ENCODE measurements at places on chromosomes 7 and 10.

DNA sequence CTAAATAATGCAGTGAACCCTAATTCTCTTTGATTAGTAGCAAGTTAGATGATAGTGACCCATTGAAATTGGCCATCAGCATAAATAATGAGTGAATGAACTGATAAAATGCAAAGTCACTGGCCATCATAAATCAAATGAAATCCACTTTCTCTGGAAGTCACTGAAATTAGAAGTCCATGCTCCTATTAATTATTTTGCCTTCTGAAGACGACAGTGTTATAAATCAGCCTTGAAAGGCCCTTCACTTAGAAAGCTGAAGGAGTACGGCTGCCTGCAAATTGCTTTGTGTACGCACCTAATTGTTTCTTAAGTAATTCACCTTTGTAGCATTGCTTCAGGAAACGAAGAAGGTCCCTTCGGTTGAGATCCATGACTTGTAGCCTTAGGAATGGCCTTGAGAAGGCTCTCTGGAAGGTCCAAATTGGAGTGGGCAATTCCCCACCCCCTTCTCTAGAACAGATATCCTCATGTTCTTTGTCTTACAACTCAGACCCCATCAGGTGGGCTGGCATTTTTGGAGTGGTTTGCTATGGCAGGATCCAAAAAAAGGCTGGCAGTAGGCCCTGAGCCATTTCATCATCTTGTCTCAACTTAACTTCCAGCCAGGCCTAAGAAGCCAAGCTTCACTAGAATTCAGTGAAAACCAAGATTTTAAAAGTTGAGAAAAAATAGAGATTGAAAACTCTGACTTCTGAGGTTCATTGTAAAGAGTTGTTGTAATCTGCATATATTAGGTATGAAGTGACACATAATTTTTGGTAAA lies 420.3 kb downstream of the LRMDA start:
- DNase-seq = no peak

DNA sequence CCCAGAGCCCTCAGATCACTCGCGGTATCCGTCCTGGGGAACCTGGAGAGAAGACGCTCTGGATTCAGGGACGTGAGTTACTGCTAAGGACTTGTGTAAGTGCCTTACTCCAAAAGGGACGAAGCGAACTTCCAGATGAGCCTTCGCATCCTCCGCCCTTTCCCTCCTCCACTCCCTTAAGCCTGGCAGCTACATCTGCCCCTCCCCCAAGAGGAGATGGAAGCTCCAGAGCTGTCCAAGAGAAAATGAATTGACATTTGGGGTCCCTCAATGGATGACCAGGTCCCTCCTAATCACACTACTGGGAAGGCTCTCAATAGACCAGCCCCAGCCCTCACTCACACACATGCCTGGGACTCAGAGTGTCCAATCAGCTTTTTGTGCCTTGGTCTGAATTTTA lies 31.3 kb upstream of the GDF10 start:
- no peak for DNase-seq

- DNase-seq = no peak
These were observed 174.9 kb downstream of the DGKI start for GRCh38 chr7:137671920-137672319.

- no peak for DNase-seq
These were observed 741.4 kb upstream of the POT1 start for GRCh38 chr7:125670926-125671572.

- no peak for DNase-seq
These were observed 206.8 kb downstream of the VTI1A start for GRCh38 chr10:112653851-112654250.

GRCh38 chr7:8115547-8116402 lies 146.2 kb downstream of the ICA1 start:
- DNase-seq = no peak

GRCh38 chr10:112221545-112221944 lies 38.0 kb upstream of the GPAM start:
- DNase-seq = no peak

- no peak for DNase-seq
These were observed 119.7 kb downstream of the FAM53B start for GRCh38 chr10:124624466-124624865.

- DNase-seq = no peak
These were observed 89.0 kb downstream of the UNCX start for GRCh38 chr7:1321411-1322239.

DNA sequence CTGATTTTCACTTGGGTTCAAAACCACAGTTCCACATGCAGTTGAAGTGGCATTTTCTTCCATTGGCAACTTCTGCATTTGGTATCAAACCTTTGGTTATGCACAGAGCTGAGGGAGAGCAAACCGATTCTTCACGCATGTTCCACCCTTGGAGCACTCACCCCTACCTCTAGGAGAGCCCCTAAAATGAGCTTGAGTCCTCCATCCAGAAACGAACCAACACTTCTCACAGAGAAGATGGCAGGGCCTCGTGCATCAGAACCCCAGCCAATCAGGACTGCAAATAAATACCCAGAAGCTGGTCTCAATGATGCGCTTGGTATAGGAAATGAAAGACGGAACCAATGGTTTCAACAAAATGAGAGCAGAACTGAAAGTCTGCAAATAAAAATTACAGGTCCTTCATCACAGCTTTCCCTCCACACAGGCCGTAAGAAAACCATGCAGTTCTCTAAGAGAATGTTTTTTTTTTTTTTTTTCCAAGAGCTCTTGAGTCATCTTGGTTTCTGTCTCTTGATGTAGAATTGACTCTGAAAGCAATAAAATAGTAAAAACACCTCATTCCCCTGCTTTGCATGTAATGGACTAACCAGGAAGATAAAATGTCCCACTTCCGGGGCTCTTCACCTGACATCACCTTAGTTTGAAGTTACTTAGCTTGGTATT lies 23.9 kb downstream of the KLF6 start:
- no peak for DNase-seq

DNA sequence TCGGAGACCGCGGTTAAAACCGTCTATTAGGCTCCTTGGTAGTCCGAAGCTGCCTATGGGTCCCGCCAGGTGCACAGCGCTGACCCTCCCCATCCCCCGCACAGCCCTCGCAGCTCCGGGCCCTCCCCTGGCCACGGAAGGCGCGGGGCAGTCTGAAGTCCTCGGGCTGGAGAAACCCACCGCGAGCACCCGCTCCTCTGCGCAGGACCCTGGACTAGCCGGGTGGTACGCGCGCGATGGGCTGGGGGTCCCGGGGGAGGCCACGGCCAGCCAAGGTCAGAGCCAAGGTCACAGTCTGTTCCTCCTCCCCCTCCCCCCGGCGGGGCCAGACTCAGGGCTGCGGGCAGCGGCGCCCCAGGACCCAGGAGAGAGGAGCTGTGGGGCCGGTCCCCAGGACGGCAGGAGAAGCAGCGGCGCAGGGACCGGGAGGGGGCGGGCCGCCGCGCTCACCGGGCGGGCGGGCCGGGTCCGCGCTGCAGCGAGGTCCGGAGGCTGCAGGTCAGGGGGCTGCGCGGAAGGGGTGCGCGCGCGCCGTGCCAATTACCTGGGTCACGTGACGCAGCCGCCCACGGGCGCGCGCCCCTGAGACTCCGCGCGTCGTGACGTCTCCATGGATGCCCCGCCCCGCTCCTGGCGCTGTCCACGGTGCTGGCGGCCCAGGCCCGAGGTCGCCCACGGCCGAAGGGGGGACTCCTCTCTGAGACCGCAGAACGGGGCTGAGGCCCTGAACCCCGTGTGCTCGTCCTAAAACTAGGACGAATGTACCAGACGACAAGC lies at the start of gene OGDHL:
TSS of gene OGDHL (minus strand) at position 535 of the 777 bp plus-strand sequence. CDS start 3,731 bp downstream, outside the sequence.
- no peak for DNase-seq

DNA sequence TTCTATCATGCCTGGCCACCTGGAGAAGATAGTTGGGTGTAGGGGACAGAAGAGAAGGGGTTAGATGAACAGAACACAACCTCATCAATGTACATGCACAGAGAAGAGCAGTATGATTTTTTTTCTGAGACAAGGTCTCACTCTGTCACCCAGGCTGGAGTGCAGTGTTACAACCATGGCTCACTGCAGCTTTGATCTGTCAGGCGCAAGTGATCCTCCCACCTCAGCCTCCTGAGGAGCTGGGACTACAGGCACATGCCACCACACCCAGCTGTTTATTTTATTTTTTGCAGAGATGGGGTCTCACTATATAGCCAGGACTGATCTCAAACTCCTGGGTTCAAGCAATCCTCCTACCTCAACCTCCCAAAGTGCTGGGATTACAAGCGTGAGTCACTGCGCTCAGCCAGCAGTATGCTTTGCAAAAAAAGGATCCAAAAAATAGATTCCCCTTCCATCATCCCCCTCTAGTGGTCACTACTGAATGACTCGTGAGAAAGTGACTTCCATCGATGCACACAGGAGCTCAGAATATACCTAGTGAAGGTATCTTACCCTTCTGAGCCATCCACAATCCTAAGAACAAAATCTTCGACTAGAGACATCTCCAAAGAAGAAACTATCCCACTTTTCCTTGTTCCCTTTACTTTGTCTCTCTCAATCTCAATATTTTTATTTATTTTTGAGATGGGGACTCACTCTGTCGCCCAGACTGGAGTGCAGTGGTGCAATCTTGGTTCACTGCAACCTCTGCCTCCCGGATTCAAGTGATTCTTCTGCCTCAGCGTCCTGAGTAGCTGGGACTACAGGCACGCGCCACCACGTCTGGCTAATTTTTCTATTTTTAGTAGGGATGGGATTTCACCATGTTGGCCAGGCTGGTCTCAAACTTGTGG lies 21.0 kb downstream of the ZCWPW1 start:
- DNase-seq = no peak

DNA sequence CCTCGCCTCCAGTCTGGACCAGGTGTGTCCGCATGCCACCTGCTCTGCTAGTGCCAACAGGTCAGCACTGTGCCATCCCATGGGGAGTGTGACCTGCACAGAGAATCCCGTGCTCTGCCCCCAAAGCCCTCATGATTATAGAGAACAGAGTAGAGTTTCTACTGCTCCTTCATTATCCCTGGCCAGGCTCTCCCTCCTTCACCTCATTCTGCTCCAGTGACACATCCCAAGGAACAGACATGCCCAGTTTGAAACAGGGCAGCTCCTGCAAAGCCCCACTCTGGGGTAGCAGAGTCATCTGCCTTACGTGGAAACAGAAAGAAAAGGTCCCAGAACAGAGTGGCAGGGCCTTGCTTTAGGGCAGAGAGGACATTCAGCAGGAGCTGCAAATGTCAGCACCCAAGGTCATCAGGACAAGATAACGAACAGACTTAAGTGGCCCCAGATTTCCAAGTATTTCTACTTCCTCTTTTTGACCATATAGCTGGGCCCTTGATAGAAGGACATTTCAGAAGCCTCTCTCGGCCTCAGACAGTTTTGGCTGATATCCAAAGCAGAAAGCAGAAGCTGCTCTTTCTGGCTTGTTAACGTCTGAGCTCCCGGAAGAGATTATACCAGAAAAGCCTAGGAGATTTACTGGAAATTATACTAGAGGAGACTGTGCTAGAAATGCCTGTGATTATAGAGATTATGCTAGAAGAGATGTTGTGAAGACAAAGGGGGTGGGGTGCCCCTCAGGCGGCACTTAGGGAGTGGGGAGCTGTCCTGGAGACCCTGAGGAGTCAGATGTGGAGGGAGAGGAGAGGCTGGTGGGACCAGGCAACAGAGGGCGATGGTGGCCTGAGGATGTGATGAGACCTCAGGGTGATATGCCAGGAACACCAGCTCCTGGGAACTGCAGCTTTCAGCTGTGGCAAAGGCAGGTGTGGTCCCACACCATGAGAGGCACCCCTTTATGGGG lies 12.6 kb downstream of the TMEM176B start:
- no peak for DNase-seq

DNA sequence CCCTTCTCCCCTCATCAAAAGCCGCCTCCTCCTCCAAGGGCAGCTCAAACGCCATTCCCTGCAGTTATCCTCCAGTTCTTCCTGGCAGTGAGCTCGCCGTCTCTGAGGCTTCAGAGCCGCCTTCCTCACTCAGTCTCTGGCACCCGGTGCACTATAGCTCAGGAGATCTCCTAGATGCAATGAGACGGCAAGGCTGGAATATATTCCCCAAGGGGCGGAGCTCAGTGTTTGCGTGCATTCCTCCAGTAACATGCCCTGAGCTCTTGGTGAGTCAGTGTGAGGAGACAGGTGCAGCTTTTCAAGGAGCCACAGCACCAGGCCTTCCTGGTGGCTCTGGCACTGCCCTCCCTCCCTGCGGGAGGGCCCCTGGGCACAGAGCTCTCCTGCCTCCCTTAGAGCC lies 512.6 kb upstream of the FOXK1 start:
- no peak for DNase-seq

GRCh38 chr7:92725161-92725925 lies 111.0 kb downstream of the CDK6 start:
- DNase-seq = no peak

DNA sequence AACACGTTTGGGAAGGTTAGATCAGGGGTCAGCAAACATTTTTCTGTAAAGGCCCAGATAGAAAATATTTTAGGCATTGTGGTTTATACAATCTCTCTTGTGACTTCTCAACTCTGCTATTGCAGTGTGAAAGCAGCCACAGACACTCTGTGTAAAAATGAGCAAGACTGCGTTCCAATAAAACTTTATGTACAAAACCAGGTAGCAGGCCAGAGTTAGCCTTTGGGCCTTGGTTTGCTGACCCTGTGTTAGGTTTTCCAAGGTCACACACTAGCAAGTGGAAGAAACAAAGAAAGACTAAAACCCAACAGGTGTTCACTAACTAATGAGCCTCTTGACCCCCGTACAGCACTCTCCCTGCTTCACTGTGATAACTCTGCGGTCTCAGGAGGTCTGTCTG lies 14.9 kb upstream of the PAXIP1 start:
- no peak for DNase-seq

- no peak for DNase-seq
These were observed 214.2 kb downstream of the CCDC3 start for GRCh38 chr10:12787297-12787696.

- no peak for DNase-seq
These were observed 9.8 kb upstream of the AGK start for GRCh38 chr7:141541375-141541774.

- no peak for DNase-seq
These were observed 1.0 kb downstream of the CHST15 start for GRCh38 chr10:124092250-124092859.

- DNase-seq = no peak
These were observed 10.2 kb upstream of the COBL start for GRCh38 chr7:51326656-51327286.

- no peak for DNase-seq
These were observed 13.7 kb downstream of the INPP5A start for GRCh38 chr10:132551093-132551807.

GRCh38 chr7:47786557-47787248 lies 161.6 kb downstream of the PKD1L1 start:
- DNase-seq = no peak

DNA sequence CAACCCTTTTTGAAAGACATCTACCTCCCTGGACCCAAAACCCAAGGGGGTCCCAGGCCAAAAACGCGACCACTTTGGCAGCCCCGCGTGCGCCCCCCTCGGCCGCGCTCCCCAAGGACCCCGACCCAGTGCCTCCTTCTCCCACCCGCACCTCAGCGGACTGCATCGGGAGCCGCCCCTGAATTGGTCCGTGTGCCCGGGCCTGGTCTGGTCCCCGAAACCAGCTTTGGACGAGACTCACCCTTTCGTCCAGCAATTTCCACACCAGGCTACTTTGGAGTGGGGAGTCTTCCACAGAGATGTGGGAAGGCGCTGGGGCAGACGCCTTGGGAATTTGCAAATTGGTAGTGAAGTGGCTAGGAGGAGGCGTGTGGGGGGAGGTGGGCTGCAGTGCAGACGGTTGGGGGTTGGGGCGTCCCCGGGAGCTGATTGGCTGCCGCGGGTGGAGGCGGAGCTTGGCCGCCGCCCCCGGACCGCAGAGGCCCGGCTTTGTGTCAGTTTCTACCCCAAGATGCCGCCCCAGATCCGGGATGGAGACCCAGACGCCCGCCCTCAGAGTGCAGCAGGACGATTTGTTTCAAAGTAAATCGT lies 16.9 kb downstream of the TCAF1 start:
- no peak for DNase-seq
